ENCODE measurements at places on chromosomes 13 and 19.

DNA sequence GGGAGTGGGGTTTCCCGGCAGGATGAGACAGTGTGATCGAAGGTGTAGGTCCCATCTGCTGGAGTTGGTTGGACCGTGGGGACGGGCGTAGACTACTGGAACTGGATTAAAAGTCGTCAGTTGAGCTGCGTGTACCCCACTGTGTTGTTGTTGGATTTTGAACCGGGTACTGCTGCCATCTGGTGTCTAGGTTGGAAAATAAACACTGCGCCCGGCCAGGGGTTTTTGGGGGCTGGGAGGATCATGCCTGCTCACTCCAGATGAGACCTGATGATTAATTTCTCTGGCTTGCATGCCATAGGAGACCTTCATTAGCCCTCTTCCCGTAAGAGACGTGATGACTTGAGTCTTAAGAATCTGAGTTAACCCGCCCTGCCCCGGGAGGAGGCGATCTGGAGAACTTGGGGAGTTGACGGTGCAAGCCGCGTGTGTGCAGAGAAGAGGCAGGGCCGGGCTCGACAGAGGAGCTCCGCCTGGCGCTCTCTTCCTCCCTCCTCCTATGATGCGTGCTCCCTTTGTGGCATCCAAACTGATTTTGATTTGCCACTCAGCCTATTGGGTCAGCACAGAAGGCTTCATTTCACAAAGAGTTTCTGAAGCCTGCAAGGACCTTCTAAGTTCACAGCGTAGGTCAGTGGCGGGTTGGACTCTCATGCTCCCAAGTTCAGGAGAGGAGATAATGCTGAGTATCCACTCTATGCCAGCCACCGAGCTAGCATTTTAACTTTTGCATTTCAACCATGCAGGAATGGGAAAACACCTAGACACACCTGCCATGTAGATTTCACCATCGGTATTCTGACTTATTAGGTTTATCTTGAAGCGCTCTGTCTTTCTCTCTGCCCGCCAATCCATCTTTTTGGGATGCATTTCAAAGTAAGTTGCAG, 2.7 kb downstream of the UHRF1 start:
- peak; percentile 69 for DNase-seq

- no peak for DNase-seq
These were observed 9.0 kb downstream of the BCAM start for GRCh38 chr19:44817725-44818465.

GRCh38 chr13:92188574-92188973, 790.2 kb downstream of the GPC5 start:
- no peak for DNase-seq

GRCh38 chr13:50382951-50383350, 367.7 kb downstream of the KCNRG start:
- DNase-seq = no peak

DNA sequence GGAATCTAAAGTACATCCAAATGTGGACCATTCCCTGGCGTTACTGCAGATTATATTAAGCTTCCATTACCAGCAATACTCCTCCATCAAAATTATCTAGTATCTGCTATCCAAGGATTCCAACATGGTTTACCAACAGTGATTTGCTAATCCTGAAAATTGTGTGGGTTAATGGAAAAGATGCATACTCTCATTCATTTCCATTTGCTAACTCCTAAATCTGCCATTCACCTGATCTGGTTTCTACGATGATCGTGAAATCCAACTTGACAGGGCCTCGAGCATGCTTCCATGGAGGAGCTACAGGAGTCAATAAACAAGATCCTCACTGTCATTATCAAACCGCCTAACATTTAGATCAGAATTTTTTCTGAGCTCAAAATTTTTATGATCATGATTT, 121.0 kb downstream of the RGCC start:
- DNase-seq = no peak
